Psoas muscle (tissue), 8 donors: ENCODE measurements at places on chromosomes 7 and 10. TPM values are rescaled to one million over a fixed set of nuclear protein-coding genes. Genes with fewer than 3 reads are reported as not detected.
A peak's percentile ranks its signal among the peaks of the same experiment; 100 is the strongest.

DNA sequence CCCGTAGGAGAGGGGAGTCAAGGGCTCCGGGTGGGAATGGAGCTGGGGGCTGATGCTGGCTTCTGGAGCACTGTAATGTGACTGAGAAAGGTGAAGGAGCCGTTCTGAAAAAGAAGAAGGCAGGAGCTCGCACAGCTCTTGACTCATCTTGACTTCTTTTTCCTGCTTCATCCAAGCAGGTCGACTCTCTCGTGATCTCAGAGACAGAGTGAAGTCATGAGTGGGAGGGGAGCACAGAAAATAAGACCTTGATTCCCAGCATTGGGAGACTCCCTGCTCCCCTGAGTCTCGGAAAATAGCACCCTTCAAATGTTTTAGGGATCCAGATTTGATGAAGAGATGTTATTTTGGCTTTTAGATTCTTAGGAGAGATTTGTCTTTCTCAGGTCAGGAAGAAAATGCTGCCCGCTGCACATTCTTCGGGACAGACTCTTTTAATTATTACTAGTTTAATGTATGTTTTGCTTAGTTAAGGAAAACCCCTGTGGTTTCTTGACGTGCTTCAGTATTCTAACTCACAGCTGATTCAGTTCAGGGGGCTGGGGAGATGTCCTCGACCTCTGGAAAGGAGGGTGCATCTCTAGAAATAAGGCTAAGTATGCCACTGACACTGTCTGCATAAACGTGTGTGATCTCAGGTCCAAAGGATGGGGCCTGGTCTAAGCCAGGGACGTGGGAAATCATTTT, 34.1 kb downstream of the EGFR start:
- DNase-seq = no peak

NEUROD6 gene
- polyA plus RNA-seq = not detected

SPDYE9 gene
- polyA plus RNA-seq = not detected

- no peak for DNase-seq
These were observed 132.9 kb downstream of the ADRA2A start for GRCh38 chr10:111209692-111210091.

- DNase-seq = peak; percentile 97
These were observed 702 bp upstream of the KAZALD1 start for GRCh38 chr10:101060951-101061623.

- no peak for DNase-seq
These were observed 116.0 kb downstream of the SLIT1 start for GRCh38 chr10:97069576-97070362.

CALHM2 gene
- polyA plus RNA-seq = 6.3 TPM

- DNase-seq = no peak
These were observed 83.5 kb downstream of the GNAT3 start for GRCh38 chr7:80428161-80429054.

CRPPA gene
- 0.79 TPM for polyA plus RNA-seq

DNA sequence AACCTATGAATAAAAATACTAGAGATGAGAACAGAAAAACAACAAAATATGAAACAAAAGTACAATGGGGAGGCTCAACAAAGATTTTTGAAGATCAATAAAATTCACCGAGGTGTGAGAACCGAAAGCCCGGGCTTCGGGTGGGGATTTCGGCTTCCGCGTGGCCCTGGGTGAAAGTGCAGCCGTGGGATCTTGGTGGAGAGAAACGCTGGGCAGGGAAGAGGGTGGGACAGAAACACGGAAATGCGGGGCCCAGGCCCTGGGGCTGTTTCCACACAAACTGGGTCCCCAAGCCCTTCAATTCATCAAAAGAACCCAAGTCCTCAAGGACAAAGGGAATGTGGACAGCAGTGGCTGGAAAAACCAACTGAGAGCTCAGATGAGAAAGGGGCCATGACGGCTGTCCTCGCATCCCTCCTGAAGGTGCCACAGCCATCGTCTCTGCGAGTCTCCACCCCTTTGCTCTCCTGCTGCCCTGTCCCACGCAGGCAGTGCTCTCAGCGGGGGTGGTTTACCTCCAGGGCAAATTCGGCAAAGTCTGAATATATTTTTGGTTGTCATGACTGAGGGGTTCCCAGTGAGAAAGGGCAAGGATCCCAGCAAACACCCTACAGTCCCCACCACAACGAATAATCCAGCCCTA, 19.7 kb downstream of the FOXL3 start:
- DNase-seq = no peak

DNA sequence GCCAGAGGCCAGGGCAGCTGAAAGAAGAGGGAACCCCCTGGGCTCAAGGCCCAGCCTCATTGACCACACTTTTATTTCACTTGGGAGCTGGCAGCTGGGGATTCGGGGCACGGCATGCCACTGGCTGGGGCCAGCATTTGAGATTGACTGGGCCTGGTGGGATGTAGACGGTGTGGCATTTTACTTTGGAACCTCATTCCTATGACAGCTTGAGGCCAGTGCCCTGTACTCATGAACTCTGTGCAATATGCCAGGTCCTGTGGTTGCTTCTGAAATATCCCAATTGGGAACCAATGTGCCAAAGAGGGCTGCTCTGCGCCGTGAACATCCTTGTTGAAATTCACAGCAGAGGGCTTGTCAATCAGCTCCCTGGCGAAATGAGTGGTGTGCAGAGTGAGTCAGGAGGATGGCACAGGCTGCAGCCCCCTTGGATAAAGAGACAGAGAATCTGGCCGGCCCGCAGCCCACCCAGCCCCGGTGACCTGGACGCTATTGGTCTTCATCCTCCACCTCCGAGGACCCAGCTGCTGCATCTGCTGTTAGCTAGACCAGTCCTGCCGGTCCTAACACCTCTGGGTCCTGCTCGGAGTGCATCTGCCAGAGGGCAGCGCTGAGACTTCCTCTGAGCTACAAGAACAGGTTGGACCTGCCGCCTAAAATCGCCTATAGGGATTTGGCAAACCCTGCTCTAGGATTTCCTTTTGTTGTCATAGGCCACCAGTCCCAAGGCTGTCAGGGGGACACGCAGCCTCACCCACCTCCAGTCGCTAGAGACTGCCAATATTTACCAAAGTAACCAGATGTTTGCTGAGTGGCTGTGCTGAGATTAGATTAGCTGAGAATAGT, 58.0 kb downstream of the PRKAG2 start:
- no peak for DNase-seq
